Activated naive CD4-positive, alpha-beta T cell (primary cell): ENCODE measurements at places on chromosomes 11 and 22.

DNA sequence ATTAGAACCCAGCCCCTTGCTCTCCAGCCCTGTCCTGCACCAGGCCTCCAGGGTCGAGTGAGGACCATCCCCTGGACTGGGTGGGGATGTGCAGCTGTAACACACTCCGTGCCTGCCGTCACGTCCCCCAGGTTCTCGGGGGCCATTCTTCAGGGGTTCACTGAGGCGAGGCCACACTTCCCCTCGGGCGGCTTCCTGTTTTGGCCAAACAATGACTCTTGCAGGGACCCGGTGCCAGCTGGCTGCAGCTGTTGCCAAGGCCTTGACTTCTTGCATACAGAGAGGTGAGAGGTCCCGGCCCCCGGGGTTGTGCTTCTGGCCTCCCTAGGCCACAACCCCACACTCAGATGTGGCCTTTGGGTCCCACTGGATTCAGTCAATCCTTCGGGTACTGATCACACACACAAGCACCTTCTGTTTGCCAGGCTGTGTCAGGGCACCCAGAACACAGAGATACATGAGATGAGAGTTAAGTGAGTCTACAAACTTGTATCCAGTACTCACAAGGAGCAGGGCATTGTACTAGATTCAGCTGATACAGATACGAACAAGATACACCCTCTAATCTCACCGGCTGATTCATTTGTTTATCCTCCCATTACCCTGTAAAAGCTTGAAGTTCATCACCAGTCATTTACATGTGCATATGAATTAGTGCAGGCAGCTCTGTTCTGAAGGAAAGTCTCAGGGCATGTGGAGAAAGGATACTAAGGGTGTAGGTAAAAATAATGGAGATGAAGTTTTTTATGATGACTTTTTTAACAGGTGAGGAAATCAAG is 32.9 kb downstream of the LRRC32 start:
- no peak for DNase-seq

- DNase-seq: no peak
These were observed 3.6 kb downstream of the NEAT1 start for GRCh38 chr11:65425971-65426838.

DNA sequence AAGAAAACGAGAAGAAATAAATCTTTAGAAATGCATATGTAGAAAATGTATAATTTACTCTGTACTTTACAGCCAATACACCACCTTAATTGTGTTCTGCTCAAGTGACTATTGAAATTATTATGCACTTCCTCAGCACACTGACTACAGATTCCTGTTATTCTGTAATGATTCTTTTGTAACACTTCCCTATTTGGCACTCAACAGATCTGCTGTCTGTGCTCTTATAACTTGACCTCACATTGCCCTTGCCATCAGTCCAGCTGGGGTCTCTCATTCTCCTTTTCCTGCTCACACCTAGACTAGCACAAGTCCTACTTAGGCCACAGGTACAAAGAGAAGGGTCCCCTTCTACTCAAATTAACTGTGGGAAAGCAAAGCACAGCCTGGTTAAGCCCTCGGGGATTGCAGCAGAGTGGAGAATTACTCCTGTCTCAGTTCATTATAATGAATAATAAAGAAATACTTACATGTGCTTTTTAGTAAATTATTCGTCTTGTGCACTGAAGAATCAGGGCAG is 860.4 kb downstream of the OPCML start:
- DNase-seq: no peak

DNA sequence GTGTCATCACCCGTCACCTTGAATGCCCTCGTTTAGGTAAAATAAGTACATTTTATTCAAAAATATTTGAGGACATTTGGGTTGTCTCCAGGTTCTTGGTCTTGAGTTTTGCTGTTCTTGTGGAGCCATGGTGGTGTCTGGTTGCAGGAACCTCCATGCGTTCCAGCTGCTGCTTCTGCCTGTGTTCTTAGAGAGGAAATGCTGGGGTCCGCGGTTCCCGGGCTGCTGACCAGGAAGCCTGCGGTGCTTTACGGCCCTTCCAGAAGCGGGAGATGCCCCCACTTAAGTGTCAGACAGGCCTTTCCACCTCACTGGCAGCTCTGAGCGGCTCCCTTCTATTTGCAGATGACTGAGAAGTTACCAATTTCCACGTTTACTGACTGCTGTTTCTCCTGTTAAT is 66.8 kb downstream of the LRP5 start:
- no peak for DNase-seq

DNA sequence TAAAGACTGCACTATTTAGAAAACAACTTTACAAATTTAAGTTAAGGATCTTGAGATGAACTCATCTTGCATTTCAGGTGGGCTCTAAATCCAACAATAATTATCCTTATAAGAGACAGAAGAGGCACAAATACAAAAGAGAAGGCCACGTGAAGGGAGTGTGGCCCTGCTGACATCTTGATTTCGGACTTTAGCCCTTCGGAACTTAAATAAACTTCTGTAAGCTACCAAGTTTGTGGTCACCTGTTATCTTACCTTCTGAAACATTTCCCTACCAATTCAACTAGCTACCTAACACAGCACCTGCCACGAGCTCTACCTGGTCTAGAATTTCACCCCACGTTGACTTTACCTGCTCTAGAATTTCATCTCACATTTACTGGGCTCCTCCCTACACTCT is 42.9 kb upstream of the ARHGAP32 start:
- DNase-seq: no peak

GRCh38 chr11:106086850-106087249 is 9.4 kb downstream of the AASDHPPT start:
- DNase-seq: no peak

DNA sequence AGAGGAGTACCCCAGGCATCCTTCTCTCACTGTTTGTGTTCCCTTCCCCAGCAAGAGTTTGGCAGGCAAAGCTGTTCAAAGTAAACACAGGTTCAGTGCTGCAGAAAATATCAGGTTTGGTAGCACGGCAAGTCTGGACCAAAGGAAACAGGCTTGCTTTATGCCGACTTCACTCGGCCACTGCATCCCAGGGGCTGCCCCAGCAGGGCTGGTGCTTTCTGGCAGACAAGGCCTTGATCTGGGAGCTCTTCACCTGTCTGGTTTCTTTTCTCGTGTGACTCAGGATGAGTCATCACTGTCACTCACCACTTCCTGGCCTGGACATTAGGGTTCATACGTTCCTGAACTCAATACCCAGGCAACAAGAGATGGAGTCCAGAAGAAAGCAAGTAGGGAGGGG is 52.6 kb upstream of the NAV2 start:
- no peak for DNase-seq

- DNase-seq: no peak
These were observed 8.9 kb downstream of the GDPD5 start for GRCh38 chr11:75516886-75517285.

- DNase-seq: no peak
These were observed 662.6 kb downstream of the NTM start for GRCh38 chr11:132033051-132033450.

DNA sequence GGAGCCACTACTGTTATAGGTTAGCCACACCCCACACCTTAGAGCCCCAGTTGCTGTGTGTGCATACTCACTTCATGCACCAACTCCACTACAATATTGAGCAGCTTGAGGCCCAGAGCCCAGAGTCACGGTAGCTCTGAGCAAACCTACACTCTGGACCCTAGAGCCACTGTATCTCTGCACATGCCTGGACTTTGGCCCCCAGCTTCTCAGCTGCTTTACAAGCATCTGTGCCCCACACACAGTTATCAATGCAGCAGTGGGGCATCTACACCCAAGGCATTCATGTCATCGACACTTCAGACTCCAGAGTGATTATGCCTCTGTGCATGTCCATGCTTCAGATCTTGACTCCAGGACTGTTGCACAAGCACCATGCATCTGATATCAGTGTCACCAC is 2.3 kb upstream of the OR5B12 start:
- DNase-seq: no peak

GRCh38 chr11:113464416-113464815 is 10.8 kb downstream of the DRD2 start:
- no peak for DNase-seq

- DNase-seq: no peak
These were observed 17.8 kb downstream of the CHORDC1 start for GRCh38 chr11:90204832-90205646.

DNA sequence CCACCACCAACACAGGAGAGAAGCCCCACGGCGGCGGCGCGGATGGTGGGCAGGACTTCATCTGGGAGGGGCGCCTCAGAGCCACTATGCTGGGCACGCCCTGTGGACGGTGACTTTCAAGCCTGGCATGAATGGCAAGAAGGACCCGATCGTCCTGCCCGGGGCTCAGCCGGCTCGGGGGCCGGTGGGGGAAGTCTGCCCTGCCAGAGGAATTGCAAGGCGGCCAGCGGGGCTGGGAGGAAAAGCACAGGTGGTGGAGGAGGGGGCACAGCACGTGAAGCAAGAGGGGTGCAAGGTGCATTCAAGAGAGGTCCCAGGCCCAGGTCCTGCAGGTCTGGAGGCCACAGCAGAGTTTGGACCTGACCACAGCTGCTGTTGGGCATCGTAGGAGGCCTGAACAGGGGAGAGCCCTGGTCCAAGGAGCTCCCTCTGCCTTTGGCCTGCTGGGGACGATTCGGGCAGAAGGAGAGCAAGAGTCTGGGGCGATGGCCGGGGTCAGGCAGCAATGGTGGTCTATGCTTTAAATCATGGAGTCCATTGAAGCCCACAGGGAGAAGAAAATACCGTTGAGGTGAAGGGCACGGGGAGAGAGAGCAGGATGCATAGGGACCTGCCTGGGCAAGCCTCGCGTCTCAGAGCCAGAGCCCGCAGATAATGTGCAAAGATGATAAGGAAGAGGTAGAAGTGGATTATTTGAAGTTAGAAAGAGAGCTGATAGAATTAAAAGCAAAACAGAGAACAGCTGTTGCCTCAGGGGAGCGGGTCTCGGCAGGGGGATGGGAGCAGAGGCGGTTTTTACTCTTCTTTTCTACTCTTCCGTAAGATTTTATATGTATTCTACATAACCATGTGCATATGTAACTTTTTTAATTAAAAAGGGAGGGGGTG is 82.6 kb upstream of the SHISAL1 start:
- DNase-seq: no peak

- DNase-seq: no peak
These were observed 31.9 kb downstream of the PDGFB start for GRCh38 chr22:39212721-39213376.

- DNase-seq: no peak
These were observed 20.9 kb downstream of the SVIP start for GRCh38 chr11:22808571-22809197.

DNA sequence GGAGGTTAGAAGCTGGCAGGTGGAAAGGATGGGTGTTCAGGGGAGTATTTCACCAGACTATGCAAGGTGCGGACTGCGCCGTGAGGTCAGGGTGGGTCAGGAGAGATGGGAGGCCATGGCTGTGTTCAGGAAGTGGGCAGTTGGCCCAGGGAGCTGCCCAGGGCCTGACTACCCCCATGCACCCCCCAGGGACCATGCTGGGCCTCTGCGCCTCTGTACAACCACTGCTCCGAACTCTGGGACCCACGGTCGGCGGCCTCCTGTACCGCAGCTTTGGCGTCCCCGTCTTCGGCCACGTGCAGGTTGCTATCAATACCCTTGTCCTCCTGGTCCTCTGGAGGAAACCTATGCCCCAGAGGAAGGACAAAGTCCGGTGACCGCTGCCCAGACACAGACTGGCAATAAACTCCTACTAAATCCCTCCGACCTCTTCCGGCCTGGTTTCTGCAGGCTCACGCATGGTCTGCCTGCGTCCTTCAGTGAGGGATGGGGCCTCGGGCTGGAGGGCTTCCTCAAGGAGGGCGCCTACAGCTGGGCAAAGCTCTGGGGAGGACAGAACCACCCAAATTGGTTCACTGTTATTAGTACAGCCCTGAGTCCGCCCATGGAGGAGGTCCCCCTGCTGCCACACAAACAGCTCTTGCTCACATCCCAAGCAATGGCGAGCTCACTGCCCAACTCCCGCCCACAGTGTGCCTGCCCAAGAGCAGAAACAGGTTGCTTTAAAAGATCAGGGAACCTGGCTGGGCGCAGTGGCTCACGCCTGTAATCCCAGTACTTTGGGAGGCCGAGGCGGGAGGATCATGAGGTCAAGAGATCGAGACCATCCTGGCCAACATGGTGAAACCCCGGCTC is 4.2 kb downstream of the PHLDA2 start:
- DNase-seq: no peak

DNA sequence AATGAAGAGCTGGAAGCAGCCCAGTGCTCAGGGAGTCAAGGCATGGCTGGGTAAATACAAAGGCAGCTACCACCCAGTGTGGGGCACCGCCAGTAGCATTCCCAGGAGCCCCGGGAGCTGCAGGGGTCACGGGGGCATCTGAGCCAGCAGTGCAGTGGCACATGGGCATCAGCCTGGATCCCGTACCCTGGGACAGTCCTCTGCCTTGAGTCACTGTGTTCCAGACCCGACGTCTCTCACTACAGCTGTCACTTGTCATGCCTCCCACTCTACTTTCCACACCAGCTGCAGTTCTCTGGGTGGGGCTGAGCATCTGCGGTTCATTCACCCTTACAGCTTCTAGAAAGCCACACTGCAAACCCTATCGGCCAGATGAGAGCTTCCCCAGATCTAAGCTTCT is 29.6 kb downstream of the DHCR7 start:
- DNase-seq: no peak

DNA sequence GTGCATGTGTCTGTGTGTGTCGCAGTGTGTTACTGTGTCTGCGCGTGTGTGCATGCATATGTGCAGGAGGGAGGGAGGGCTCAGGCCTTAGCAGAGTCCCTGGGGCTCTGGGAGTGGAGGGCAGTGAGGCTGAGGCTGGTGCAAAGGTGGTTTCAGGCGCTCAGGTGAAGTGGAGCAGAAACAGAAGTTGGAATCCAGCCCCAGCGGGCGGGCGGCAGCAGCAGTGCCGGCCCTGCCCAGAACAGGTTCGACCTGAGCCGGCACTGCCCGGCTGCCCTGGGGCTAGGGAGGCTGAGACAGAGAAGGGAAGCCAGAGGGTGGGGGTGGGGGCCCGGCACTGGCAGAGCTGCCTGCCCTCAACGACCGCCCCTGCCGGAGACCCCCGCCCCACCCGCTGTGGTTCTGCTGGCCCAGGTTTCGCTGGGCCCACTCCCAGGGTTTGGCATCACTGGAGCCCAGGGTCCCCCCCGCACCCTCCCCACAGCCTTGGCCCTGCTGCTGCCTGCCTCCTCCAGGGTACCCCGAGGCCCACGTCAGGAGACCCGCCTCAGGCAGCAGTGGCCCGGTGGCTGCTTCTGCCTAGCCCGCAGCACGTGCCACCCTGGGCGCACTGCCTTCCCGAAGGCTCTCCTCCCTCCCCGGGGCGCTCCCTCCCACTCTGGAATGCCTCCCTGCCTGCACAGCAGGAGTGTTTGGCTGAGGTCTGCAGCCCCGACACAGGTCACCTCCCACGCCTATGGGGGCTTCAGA is 13.3 kb downstream of the ASCL2 start:
- DNase-seq: no peak

- DNase-seq: no peak
These were observed 316.7 kb downstream of the DLG2 start for GRCh38 chr11:85310479-85310878.

DNA sequence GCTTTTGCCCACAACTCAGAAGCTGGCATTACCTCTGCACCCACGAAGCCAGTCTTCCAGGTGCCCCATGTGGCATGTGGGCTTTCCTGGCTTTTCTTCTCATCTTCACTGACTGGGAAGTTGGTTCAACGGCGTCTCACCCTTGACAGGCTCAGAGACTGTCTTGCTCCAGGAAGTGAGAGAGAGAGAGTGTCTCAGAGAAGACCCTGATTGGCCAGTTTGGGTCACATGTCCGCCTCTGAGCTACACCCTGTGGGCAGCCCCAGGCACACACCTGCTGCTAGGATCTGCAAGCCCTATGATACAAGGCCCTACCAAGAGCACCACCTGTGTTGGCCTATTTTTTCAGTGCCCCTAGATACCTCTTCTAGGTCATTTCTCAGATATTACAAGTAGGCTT is 39.0 kb downstream of the RTL6 start:
- no peak for DNase-seq
